ENCODE measurements at places on chromosomes 1 and 21.

DNA sequence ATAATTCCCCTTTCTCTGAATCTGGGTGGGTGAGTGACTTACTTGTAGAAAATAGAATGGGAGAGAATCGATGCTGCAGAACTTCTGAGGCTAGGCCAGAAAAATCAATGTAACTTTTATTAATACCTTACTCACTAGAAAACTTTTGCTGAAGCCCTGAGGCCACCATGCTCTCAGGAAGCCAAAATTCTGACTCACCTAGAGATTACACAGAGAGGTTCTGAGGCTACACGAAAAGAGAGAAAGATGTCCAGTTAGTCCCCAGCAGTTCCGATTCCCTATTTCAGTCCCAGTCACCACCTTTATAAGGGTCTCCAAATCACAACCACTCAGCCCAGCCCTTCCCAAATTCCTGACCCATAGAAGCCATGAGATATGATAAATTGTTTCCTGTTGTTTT lies 135.2 kb downstream of the NTPCR start:
- no peak for DNase-seq

DNA sequence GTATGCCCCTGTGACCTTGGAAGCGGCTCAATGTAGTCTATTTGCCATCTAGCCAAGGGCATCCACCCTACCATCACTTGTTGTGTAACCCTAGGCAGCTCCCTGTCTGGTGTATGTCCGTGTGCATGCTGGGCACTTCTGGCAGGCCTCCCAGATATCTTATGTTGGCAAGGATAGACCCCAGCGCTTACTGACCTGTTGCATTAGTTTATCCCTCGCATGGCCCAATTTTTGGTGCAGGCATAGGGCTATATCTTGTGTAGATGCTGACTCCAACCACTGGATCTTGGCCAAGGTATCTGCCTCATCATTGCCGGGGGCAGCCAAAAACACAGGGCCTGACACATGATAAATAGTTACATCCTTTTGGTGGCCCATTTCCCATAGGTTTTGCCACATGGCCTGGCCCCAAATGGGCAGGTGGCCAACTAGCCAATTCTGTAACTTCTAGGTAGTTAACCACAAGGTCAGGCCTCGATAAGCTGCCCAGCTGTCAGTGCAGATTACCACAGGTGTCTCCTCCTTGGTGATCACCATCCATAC lies 14.0 kb upstream of the TBX19 start:
- DNase-seq, result no peak

GRCh38 chr1:183913567-183913993 lies 108.7 kb downstream of the RGL1 start:
- DNase-seq, result no peak

DNA sequence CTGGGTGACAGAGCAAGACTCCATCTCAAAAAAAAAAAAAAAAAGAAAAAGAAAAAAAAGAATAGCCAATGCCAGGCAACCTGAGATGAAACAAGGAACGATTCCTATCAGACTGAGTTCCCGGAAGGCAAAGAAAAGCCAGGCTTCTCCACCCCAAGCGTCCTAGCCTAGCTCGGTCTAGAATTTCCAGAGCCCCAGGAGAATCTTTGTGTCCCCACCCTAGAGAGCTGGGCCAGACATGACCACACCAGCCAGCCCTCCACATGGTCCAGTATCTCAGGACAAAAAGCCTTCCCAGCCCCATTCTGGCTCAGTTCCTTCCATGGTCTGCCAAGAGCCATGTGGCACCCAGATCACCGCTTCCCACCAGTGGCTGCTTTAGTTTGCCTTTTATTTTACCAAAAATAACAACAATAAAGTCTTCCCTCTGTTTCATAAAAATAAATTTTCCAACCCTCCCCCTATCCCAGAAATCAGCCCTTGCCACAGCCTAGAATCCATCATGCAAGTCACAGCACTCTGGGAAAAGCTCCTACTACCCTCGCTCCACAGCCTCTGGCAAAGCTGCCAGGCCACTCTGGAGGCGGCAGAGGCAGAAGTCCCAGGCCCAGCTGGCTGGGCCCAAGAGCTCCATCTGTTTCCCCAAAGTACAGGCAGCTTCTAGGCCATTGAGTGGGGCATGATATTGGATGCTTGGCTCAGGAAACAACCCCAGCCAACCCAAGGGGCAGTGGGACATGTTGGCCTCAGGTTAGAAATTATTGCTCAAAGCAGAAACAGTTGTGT lies 3.5 kb upstream of the MKNK1 start:
- DNase-seq, result no peak

- no peak for DNase-seq
Observed at GRCh38 chr1:85692730-85693314, 15.4 kb downstream of the ZNHIT6 start.

DNA sequence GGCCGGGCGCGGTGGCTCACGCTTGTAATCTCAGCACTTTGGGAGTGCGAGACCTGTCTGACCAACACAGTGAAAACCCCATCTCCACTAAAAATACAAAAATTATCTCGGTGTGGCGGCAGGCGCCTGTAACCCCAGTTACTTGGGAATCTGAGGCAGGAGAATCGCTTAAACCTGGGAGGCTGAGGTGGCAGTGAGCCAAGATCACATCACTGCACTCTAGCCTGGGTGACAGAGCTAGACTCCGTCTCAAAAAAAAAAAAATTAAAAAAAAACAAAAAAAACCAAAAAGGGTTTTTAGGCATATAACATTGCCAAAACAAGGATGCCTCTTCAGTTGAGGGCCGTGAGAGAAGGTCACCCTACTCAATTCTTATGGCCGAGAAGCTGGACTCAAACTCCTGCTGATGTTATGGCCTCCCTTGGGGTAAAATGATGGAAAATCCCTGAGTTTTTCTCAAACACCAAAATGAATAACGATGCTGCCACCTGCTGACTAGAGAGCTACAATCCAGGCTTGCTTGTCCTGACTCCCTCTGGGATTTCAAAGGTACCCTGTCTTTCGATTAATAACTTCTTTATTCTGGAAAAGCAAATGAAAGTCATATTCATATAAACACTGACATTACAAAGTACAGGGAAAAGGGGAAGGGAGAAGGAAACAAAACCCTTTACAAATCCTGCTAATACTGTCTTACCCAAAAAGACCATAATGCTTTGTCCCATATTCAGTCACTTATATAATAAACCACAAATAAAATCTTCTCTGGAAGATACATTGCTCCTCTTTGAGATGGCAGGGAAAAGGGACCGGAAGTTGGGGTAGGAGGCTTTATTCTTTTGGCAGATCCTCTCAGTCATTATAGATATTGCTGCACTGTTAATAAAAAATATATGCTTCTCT lies 10.7 kb downstream of the RAB42 start:
- DNase-seq, result no peak

DNA sequence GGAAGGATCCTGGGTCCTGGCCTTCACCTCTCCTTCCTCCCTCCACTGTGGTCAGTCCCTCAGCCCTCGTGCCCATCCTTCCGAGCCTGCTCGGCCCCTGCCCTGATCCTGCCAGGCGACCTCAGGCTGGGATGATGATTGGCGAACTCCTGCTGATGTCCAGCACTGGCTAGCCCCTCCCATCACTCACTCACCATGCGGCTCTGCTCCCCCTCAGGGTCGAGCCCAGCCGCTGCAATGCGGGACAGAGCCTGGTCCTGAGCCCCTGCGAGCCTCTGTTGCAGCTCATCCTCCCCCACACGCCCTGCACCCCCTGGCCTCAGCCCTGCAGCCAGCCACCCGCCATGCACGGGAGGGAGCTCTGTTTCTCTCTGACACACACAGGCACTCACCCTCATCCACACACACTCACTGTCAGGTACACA lies 100.2 kb downstream of the DMRTB1 start:
- DNase-seq, result no peak

DNA sequence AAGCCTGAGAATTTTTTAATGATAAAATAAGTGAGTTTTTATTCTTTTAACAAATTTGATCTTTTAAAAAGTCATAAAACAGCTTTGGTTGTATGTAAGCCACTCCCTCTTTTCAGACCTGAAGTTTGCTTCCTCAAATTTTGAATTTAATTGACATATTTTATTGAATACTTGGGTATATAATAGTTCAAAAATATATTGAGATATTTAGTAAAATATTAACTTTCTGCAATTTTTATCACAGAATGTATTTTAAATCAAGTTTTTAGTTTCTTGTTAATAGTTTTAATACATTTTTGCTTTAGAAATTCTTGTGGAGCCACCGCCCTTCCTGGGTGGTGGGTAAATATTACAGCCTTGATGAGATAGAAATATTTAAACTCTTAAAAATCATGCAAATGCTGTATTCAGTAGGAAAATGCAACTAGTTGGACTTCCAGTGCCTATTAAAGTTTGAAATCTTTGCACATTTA lies 867 bp downstream of the PTPRC start:
- no peak for DNase-seq

DNA sequence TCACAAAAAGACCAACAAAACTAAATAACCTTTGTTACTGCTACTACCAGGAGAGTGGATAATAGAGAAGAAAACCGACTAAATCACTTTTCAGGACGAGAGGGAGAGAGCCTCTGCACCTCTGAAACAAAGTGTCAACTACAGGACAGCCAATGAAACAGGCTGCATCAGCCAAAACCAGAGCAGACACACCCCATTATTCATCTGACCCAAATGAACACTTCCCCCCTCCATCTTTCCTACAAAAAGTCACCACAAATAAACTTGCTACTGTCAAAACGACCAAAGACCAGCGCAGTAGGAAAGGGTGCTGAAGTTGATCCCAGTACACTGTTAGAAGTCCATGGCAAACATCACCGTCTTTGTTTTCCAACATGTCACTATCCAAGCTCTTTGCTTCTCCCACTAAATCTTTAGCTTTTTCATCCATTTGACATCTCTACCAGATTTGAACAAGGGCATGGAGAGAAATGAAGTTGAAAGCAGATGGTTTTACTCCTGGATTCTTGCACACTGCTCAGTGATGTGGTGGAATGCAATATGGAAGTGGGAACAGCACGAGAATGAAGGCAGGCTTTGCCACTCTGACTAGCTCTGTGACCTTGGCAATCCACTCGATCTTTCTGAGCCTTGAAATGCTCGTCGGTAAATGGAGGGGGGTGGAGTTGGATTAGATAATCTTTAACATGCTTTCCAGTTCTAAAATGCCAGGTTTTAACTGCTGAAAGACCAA lies 20.5 kb downstream of the DSTYK start:
- DNase-seq, result no peak

DNA sequence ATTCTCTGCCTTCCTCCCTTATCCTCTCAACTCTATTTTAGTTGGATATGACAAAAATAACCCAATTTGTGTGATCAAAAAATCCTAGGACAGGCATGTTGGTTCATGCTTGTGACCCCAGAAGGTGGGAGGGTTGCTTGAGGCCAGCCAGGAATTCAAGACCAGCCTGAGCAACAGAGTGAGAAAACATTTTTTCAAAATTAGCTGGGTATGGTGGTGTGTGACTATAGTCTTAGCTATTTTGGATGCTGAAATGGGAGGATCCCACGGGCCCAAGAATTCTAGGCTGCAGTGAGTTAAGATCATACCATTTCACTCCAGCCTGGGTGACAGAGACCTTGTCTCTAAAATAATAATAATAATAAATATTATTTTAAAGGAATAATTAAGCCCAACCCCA lies 1383.1 kb upstream of the ADGRL2 start:
- no peak for DNase-seq

DNA sequence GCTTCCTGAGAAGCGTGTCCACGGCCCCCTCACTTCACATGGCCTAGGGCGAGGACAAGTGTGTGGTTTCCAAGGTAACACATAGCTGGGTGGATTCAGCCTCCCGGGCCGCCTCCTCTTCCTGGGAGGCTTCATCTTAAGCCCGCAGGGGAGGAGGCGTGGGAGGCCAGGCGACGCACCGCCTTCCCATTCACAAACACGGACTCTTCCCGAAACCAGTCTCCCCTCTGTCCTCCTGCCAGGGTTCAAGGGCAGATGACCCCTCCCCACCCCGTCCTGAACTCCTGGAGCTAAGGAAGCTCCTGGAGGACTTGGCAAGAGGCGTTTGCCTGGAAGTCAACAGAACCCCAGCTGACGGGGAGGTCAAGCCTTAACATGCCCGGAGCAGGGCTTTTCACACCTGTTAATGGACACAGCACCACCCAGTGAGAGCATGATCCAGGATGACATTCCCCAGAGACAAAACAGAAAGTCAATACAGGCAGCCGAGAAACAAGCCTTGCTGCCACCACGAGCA lies 56.7 kb downstream of the KCNN3 start:
- no peak for DNase-seq

DNA sequence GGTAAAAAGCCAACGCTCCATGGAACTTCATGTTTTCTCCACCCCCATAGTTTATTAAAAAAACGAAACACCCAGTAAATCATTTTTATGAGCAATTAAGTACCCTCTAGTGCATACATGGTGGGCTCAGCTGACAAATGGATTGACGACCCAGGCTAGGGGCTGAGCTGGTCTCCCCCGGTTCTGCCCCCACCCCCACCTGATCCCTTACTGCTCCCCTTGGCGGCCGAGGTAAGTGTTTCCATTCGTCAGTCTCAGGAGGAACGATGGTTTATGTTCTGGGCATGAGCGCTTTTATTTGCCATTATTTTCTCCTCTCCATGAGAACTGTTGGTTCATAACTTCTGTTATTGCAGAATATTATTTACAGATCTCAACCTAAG lies 233.9 kb upstream of the C1orf174 start:
- DNase-seq, result no peak

DNA sequence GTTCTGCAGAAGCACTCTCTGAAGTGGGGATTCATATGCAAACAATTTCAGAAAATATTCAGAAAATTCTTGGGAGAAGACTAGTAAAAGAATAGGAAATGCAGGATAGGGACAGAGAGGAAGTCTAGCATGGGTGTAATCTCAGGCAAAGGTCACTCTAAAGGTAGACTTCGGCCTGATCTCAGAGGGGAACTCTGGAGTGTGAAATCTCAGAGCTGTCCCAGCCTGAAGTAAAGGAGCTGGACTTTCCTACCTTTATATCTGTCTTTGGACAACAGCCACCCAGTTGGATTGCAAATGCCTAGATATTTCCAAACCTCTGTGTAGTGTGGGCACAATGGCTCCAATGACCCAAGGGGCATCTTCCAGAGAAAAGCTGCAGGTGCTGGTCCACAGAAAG lies 379.8 kb downstream of the GPATCH2 start:
- DNase-seq, result no peak

All from stimulated activated CD4-positive, alpha-beta T cell treated with anti-CD3 and anti-CD28 coated beads, Interleukin-15, amount 100 ng/mL, for 1 hour (primary cell).